ENCODE measurements at places on chromosomes 4 and X. TPM values are rescaled to one million over a fixed set of nuclear protein-coding genes. Genes with fewer than 3 reads are reported as not detected.

NPY2R gene
- total RNA-seq, result 3.3 TPM

ETNPPL gene
- 2.0 TPM for total RNA-seq

WDR45 gene
- 43.2 TPM for total RNA-seq

RAI2 gene
- 5.7 TPM for total RNA-seq

DNA sequence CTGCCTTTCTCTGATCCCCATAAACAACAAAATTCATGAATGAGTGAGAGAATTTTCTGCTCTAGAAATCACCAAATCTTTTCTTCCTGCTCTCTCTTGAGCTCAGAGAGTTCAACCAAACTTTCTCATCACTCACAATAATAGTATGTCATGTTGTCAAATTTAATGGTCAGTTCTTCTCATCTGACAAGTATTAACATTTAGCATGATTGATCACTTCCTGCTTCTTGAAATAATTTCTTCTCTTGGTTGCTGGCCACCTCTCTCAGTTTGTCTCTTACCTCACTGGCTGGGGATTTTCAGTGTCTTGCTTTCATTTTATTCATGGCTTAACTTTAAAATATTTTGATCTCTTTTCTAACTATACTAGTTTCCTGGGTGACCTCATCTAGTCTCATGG, 25.5 kb upstream of the FGF5 start:
- no peaks in the 10 kb centered on the region for H3K4me1 ChIP-seq
- no peak overlapping the region for H3K4me3 ChIP-seq
- H3K27me3 ChIP-seq, result no peaks in the 10 kb centered on the region
- no peaks in the 10 kb centered on the region for H3K36me3 ChIP-seq
- H3K27ac ChIP-seq, result no peak overlapping the region

DNA sequence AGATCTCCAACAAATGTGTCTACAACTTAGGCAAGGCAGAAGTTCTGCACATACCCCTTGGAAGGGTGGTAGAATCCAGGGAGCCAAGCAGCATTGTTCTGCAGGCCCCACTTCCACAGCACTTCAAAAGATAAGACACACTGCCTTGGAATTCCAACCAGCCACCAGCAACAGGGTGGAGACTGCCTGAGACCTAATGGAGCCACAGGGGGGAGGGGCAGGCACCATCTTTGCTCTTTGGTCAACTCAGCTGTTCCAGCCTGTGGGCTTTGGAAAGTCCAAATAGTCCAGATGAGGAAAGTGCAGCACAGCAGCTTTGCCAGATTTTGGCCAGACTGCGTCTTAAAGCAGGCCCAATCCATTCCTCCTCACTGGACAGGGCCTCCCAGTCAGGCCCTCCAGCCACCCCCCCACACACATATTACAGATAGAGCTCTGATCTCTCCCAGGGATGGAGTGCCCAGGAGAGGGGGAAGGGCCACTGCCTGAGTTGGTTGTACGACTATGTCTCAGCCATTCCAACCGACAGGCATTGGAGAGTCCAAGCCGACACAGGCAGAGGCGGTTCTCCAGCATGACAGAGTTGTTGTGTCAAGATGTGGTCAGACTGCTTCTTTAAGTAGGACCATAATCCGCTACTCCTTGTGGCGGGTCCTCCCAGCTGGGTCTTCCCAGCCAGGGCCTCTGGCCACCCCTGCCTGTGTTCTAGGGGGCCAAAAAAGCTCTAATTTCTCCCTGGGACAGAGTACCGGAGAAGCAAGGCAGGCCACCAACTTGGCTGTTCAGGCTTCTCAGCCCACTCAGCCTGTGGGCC, 42.5 kb upstream of the ANTXR2 start:
- H3K27me3 ChIP-seq, result no peaks in the 10 kb centered on the region
- no peak overlapping the region for H3K4me3 ChIP-seq
- H3K27ac ChIP-seq, result no peak overlapping the region
- H3K4me1 ChIP-seq, result no peaks in the 10 kb centered on the region
- no peak for DNase-seq
- no peaks in the 10 kb centered on the region for H3K36me3 ChIP-seq

DNA sequence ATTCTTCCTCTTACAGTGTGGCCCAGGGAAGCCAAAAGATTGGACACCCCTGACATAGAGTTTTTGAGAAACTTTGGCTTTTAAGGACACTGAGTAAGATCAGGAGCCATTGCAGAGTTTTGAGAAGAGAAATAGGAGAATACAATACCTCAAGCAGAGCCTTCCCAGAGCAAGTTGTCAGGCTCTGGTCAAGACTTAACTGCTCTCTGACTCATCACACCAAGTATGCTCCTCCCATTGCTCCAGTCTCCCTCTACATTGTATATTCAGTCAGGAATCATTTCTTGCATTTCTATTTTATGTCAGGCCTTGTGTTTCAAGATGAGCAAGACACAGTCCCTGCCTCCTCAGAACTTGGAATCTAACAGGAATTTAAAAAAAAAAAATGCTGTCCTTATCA, 176.4 kb upstream of the FMR1 start:
- no peak overlapping the region for H3K27ac ChIP-seq
- H3K4me3 ChIP-seq, result no peak overlapping the region
- no peaks in the 10 kb centered on the region for H3K27me3 ChIP-seq
- H3K4me1 ChIP-seq, result no peaks in the 10 kb centered on the region
- DNase-seq, result no peak
- no peaks in the 10 kb centered on the region for H3K36me3 ChIP-seq

- no peak overlapping the region for H3K27ac ChIP-seq
- no peaks in the 10 kb centered on the region for H3K27me3 ChIP-seq
- no peaks in the 10 kb centered on the region for H3K36me3 ChIP-seq
- H3K4me1 ChIP-seq, result no peaks in the 10 kb centered on the region
- no peak overlapping the region for H3K4me3 ChIP-seq
These were observed 1061.9 kb downstream of the FSTL5 start for GRCh38 chr4:161101881-161102280.

GRCh38 chrX:36336751-36337150, 417.2 kb downstream of the CFAP47 start:
- no peaks in the 10 kb centered on the region for H3K4me1 ChIP-seq
- no peak overlapping the region for H3K4me3 ChIP-seq
- H3K27ac ChIP-seq, result no peak overlapping the region
- DNase-seq, result no peak
- no peaks in the 10 kb centered on the region for H3K27me3 ChIP-seq
- no peaks in the 10 kb centered on the region for H3K36me3 ChIP-seq

- no peaks in the 10 kb centered on the region for H3K27me3 ChIP-seq
- no peaks in the 10 kb centered on the region for H3K4me1 ChIP-seq
- H3K27ac ChIP-seq, result no peak overlapping the region
- DNase-seq, result no peak
- no peaks in the 10 kb centered on the region for H3K36me3 ChIP-seq
These were observed 472.0 kb downstream of the ARAP2 start for GRCh38 chr4:35772291-35772690.

DNA sequence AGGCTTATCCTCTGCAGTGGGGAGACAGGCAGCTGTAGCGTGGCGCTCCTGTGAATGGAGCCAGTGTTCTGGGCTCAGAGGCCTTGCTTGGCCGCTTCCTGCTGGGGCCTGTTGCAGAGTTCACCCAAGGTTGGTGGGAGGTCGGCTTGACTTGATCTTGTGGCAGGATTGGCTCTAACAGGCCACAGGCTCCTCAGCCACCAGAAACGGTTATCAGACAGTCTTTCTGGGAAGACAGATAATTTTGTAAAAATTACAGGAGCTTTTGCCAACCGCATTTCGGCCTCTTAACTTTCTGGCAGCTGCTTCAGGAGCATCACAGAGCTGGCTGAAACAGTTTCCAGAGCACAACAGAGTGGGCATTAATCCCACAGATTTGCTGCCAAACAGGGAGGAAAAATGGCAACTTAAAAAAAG, 66.4 kb downstream of the DIPK2B start:
- no peaks in the 10 kb centered on the region for H3K36me3 ChIP-seq
- H3K4me1 ChIP-seq, result no peaks in the 10 kb centered on the region
- peak; percentile 85 for DNase-seq
- no peaks in the 10 kb centered on the region for H3K27me3 ChIP-seq
- H3K27ac ChIP-seq, result no peak overlapping the region

GRCh38 chr4:21320034-21320433, 619.8 kb downstream of the PACRGL start:
- no peaks in the 10 kb centered on the region for H3K27me3 ChIP-seq
- no peaks in the 10 kb centered on the region for H3K36me3 ChIP-seq
- no peak for DNase-seq

GRCh38 chrX:47579537-47579936, 2.7 kb upstream of the TIMP1 start:
- no peak for DNase-seq
- H3K36me3 ChIP-seq, result no peaks in the 10 kb centered on the region
- no peak overlapping the region for H3K4me3 ChIP-seq
- H3K4me1 ChIP-seq, result peaks cover 6% of the 10 kb centered on the region

- no peak overlapping the region for H3K27ac ChIP-seq
- no peaks in the 10 kb centered on the region for H3K36me3 ChIP-seq
- H3K4me1 ChIP-seq, result no peaks in the 10 kb centered on the region
These were observed 71.7 kb upstream of the IL13RA1 start for GRCh38 chrX:118655561-118656246.

GRCh38 chr4:176360446-176360845, 40.7 kb downstream of the SPCS3 start:
- no peaks in the 10 kb centered on the region for H3K4me1 ChIP-seq
- H3K27me3 ChIP-seq, result no peaks in the 10 kb centered on the region
- H3K4me3 ChIP-seq, result no peak overlapping the region
- H3K36me3 ChIP-seq, result no peaks in the 10 kb centered on the region
- H3K27ac ChIP-seq, result no peak overlapping the region
- no peak for DNase-seq

DNA sequence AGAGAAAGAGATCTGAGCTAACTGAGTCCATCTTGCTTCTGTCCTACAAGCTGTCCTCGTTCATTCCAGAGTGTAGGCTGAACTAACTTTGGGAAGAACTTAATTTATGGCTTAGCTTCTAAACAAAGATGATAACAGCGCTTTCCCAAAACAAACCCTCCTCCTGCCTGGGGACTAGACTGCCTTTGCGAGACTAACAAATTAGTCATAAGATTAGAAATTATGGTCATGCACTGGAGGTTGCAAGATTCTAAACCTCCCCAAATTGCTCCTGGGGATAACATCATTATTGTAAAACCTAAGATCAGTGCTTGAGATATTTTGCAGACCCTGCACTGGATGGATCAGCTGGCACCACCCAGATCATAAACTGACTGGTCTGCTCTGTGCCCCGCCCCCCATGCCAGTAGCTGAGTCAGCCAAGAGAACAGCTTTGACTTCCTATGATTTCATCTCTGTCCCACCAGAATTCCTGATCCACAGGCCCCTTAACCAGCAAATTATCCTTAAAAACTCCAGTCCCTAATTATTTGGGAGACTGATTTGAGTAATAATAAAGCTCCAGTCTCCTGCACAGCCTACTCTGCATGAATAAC, 883.3 kb downstream of the TRIML1 start:
- H3K4me1 ChIP-seq, result no peaks in the 10 kb centered on the region
- no peaks in the 10 kb centered on the region for H3K36me3 ChIP-seq
- no peak overlapping the region for H3K4me3 ChIP-seq
- no peak for DNase-seq
- H3K27me3 ChIP-seq, result no peaks in the 10 kb centered on the region

DNA sequence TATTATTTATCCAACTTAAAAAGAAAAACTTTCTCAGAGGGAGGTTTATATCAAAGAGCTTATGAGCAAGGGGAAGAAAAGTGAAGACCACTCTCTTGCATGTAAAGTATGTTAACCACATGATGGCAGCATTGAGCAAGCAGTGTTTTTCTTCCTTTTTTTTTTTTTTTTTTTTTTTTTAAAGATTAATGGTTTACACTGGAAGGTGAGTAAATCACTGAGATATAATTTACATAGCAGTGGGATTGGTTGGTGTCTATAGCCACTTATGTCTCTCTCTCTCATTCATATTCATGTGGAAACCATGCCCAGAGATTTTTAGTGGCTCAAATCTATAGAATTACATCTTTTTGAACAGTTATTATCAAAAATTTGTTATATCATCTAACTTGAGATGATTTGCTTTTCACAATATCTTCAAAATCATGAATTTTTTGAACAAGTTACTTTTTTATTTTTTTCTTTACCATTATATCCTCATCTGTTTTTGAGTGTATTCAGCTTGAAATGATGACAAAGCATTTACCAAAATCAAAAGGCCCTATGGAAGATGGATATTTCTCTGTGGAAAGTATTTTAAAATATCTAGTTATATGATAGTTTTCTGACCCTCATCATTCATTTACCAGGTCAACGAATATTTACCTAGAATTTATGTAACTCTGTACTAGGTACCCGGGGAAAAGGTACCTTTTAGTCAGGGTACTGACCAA, 31.6 kb downstream of the MTHFD2L start:
- no peaks in the 10 kb centered on the region for H3K4me1 ChIP-seq

- peak; percentile 14 for DNase-seq
- H3K36me3 ChIP-seq, result no peaks in the 10 kb centered on the region
- no peak overlapping the region for H3K4me3 ChIP-seq
- H3K4me1 ChIP-seq, result no peaks in the 10 kb centered on the region
- H3K27me3 ChIP-seq, result no peaks in the 10 kb centered on the region
These were observed 72.0 kb upstream of the MAGEB16 start for GRCh38 chrX:35726176-35726575.

- H3K4me3 ChIP-seq, result no peak overlapping the region
- no peaks in the 10 kb centered on the region for H3K36me3 ChIP-seq
- H3K27me3 ChIP-seq, result no peaks in the 10 kb centered on the region
- H3K27ac ChIP-seq, result no peak overlapping the region
These were observed 153.9 kb downstream of the SPANXN3 start for GRCh38 chrX:143363419-143363818.

GRCh38 chrX:105552395-105552794, 269.9 kb upstream of the NRK start:
- no peaks in the 10 kb centered on the region for H3K27me3 ChIP-seq
- no peaks in the 10 kb centered on the region for H3K4me1 ChIP-seq
- H3K36me3 ChIP-seq, result no peaks in the 10 kb centered on the region
- no peak for DNase-seq
- no peak overlapping the region for H3K4me3 ChIP-seq

GRCh38 chr4:127781300-127782024, 660 bp upstream of the HSPA4L start:
- no peaks in the 10 kb centered on the region for H3K27me3 ChIP-seq
- no peaks in the 10 kb centered on the region for H3K36me3 ChIP-seq
- peak overlapping the region; percentile 91 for H3K27ac ChIP-seq
- H3K4me3 ChIP-seq, result peak overlapping the region; percentile 81
- DNase-seq, result peak; percentile 70
- no peaks in the 10 kb centered on the region for H3K4me1 ChIP-seq

GRCh38 chr4:3041192-3042142, 32.9 kb downstream of the HTT-AS start:
- no peaks in the 10 kb centered on the region for H3K27me3 ChIP-seq
- H3K36me3 ChIP-seq, result no peaks in the 10 kb centered on the region
- DNase-seq, result peak; percentile 62
- peak overlapping the region; percentile 76 for H3K27ac ChIP-seq
- peaks cover 5% of the 10 kb centered on the region for H3K4me1 ChIP-seq
